Natural killer cell (primary cell): ENCODE measurements at places on chromosomes 4 and X.

- DNase-seq, result no peak
These were observed 75.6 kb upstream of the ETNPPL start for GRCh38 chr4:108838451-108838850.

- DNase-seq, result peak; percentile 52
These were observed 409 bp downstream of the UGDH start for GRCh38 chr4:39526765-39527295.

GRCh38 chr4:76611616-76612207, 176.7 kb downstream of the SHROOM3 start:
- DNase-seq, result no peak

- DNase-seq, result no peak
These were observed 666 bp downstream of the CCDC158 start for GRCh38 chr4:76420188-76420761.

DNA sequence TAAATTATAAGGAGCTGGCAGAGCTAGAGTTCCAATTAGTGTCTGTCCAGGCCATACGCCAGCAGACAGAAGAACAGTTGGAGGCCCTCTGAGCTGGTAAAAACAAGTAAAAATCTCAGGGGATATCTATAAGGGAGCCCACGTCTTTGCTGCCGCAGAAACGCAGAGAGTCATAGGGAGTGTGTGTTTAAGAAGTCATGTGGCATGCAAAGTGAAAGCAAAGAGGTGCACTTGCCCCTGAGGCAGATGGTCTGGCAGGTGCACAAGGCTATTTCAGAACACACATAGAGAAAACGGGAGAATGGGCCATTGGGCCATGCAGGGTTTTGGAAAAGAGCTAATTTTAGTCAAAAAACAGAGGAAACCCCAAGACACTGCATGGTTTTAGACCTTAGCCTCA, 92.7 kb downstream of the NAP1L3 start:
- DNase-seq, result no peak

- DNase-seq, result peak; percentile 49
These were observed 43.8 kb upstream of the WDR1 start for GRCh38 chr4:10160281-10160856.

DNA sequence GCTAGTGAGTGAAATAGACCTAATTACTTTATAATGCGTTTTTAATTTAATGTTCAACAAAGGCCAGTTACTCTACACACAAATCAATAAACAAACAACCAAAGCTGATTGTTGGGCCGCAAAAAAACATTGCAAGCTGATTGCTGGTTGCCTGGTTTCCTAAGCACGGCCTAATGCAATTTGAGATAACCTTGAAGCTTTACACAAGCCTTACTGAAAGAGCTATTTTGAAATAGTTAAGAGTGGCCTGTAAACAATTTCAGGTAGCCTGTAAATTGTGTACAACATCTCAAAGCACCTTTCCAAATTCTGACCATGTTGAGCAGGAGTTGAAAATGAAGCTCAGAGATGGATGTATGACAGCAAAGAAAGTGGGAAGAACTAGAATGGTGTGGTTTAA, 17.5 kb upstream of the CXorf66 start:
- DNase-seq, result no peak

- DNase-seq, result no peak
These were observed 62.1 kb downstream of the EDNRA start for GRCh38 chr4:147543034-147543433.

DNA sequence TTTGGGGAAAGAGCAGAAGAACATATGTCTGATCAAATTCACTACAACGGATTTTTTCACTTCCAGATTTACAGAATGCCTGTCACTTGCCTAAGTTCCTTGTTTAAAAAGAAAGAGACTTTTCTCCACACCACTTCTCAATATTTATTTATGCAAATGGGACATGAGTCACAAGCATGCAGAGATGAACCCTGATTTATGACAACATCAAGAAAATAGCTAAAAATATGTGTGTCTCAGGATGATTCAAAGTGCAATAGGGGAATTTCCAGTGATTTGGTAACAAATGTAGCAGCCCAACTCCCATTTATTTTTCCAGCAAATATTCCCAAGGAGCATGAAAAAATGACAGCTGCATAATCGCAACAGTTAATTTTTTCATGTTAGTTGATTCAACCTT, 180.4 kb upstream of the FAT1 start:
- no peak for DNase-seq

DNA sequence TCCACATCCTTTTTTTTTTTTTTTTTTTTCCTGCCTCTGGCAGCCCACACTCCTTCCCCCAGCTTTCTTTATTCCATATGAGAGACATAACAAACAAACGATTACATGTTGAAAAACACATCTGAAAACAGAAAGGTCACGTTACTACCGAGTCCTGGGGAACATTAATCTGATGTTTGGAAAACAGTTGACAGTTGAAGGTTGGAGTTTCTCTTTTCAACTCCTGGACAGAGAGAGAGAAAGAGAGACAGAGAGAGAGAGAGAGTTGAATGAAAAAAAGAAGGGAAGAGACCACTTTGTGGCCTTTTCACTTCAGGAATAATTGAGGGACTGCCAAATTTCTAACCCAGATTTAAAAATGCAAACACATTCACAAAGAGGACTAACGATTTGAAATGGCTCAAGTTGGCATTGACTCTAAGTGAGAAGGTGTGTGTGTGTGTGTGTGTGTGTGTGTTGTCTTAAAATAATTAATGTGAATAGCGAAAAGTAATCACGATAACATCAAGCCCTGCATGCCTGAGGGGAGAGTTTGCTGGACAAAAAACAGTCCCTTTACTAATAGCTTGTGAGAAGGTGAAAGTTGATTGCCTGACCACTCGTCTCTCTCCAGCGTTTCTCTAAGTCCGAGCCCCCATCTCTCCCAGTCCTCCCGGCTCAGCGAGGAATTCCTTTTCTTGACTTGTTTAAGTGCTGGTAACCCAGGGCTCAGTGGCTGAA, 67.3 kb downstream of the FBXO8 start:
- DNase-seq, result peak; percentile 4

- no peak for DNase-seq
These were observed 670.3 kb upstream of the FAM241A start for GRCh38 chr4:111475001-111475400.

DNA sequence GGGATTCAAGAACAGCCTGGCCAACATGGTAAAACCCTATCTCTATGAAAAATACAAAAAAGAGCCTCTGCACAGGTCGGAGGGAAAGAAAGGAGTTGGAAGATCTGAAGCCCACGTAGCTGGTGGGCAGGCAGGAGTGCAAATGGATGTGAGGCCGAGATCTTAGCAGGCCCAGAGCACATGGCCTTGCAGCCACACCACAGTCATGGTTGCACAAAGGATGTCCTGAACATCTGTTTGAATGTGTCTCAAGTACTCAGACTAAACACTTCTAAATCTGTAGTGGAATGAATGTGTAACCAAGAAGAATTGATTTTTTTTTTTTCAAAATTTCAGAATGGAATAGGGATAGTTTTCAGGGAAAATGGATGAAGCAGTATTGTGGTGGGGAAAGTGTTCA, 10.8 kb downstream of the CA5B start:
- peak; percentile 6 for DNase-seq

DNA sequence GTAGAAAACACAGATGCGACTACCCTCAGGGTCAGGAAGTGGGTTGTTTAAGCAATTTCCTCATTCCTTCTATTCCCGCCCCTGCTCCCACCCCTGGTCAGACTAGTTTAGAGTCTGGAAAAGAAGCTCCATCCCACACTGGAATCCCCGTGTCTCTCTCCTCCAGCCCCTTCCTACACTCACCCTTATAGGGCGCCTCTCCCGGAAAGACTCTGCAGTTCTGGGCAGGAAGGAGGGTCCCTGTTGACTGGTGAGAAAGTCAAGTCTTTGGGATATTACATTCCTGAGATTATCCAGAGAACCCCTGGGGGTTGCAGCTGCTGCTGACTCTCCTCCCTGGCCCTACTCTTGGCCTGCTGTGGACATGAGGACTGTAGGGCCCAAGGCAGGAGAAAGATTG, 11.9 kb downstream of the STARD8 start:
- no peak for DNase-seq

DNA sequence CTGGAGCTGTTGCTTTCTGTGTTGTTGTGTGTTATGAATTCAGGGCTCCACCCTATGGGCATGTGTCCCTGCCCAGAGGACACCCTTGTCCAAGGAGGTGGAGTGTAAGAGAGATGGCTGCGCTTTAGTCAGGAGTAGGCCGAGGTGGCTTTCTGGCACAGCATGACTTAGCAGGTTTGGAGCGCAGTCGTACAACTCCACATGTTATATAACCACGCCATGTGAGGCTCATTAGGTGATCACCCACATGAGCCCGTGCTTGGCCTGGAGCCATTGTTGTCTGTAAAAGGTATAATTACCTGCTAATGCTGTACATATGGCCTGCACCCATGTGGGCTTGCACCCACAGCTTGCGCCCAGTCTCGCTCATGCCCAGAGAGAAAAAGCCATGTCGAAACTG, 15.8 kb upstream of the ANAPC4 start:
- no peak for DNase-seq

DNA sequence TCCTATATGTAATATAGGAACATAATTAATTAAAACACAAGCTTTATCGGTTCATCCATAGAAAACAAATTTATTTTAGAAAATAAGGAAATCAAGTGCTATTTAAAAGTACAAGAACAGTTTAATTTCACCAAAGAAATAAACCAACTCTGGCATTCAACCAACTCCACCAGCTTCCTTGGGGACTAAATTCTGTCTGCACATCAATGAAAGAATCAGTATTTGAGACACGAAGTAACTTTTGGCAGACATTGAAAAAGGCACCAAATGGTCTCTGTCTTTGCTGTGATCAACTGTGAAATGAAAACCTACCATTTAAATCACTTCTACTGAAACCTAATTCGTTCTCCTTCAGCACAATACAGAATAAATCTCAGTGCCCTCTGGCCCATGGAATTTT, 719.7 kb upstream of the GRIA3 start:
- no peak for DNase-seq

DNA sequence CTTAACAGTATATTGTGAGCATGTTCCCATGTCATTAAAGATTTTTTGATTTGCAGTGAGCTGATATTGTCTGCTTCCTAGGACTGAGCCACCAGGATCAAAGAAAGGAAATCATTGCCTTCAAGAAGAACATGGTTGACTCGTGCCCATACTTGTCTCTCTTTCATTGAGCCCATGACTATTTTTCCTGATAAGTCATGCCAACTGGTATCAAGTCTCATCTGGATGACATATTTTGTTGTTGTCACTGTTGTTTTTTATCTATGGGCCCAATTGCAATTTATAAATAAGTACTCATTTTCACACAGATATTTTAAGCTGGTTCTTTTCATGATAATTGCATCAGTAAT, 10.2 kb upstream of the RHOH start:
- DNase-seq, result no peak

DNA sequence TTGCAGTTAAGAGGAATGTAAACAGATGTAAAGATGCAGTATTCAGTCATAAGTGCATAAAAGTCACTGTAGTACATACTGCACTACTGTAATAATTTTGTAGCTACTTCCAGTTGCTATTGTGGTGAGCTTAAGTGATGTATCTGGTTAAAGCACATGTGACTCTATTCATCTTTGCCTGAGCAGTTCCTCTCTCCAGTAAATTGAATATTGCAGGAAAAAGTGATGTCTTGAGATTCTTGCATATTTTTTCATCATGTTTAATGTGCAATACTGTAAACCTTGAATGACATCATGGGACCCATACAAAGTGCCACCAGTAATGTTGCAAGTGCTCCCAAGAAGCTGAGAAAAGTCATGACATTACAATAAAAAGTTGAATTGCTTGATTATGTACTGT, 9.6 kb downstream of the UBA6 start:
- no peak for DNase-seq

DNA sequence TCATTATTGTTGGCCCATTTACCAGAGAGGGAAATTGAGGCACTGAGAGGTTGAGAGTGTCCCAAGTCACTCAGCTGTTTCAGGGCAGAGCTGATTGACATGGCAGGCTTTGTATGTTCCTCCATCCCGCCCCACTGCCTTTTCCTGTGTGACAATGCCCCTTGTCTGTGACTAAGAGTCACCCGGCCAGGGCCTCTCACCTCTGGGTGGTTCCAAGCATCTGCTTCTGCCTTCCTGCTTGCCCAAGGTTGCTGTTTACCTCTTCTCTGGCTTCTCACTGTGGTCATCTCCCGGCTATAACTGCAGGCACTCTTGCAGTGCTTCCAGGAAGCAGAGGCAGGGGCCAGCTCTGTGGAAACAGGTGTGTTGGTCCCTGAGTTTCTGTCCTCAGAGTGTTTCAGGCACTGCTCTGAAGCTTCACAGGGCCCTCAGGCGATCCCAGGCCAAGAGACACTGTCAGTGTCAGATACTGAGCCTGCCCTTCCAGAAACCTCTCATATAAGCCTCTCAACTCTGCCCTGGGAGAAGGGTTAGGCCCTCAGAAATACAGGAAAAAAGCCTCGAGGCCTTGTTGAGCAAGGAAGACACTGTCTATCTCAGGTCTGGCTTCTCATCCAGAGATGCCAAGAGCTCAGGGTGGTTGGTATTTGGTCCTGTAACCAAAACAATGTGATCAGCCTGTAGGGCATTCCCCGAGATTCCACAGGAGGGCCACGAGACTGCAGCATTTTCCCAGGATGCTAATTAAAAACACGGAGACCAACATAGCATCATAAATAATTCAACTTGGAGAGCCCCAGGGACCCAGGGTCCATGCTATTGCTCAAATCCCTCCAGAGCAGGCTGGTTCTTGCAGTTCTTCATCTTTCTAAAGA, 42.0 kb upstream of the PROM1 start:
- no peak for DNase-seq

DNA sequence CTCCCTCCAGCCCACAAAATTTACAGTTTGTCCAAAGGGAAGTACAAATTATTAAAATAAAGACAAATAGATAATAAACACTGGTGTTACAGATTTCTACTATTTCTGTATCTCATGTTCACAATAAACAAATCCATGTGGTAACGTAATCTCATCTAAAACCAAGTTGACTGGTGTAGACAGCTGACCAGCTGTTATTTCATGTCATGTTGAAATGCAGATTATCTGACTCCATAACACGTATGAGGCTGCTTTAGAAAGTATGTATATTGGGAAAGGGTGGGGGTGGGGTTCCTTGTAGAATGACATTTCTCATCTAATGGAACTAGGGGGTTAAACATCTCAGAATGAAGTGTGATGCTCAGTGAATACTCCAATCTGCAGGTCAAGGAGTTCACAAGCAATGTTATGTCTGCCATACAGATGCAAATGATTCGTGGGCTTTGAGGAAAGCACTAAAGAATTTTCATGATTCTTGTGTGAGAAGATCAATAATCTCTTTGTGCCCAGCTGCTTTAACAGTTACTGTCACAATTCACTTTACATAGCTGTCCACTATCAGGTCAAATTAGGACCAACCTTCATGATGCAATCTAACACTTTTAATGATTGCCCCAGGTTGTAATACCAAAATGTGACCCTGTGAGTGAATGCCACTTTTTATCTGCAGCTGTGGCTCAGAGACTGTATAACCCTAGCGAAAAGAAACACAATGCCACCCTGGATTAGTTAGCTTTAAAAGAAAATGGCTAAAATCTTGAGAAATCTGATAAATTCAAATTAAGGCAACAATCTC, 114.0 kb downstream of the ENOX2 start:
- no peak for DNase-seq

- DNase-seq, result no peak
These were observed 82.3 kb downstream of the NWD2 start for GRCh38 chr4:37326852-37327251.

GRCh38 chrX:38275615-38276014, 51.7 kb downstream of the RPGR start:
- DNase-seq, result no peak
